ENCODE measurements at places on chromosomes 3 and 15.

- no peak for DNase-seq
These were observed 65.5 kb upstream of the DCBLD2 start for GRCh38 chr3:98966862-98967546.

GRCh38 chr3:124260206-124260915 lies 268.4 kb upstream of the ROPN1 start:
- DNase-seq: no peak

- DNase-seq: no peak
These were observed 213.7 kb upstream of the NR2E3 start for GRCh38 chr15:71596672-71597071.

DNA sequence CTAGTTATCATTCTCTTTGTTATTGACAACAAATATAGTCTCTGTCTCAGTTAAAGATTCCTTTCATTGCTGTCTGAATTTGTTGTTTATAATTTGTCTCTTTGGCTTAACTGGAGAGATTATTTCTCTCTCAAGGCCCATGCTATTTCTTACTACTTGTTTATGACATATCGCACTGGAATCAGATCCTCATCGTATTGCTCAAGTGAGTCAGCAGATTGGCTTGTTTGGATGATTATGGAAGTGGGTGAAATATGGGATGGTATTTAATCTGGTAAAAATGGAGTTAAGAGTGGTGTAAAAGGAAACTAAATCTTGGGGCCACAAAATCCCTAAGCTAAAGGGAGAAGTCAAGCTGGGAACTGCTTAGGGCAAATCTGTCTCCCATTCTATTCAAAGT lies 613.1 kb downstream of the SI start:
- no peak for DNase-seq

DNA sequence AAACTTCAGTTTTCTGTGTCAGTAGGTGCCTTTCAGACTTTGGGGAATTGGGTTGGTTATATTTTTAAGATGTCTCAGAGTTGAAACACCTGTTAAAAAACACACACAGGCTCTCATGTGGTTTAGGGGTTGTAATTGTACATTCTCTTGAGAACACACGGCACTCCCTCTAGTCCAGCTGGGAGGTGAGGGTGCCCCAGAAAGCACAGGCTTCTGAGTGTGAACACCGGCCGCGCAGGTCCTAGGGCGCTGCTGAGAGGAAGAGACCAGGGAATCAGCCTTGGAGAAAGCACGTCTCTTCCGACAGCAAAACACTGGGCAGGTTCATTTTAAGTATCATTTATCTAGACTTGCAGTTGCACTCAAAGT lies 68.0 kb upstream of the RPL35A start:
- no peak for DNase-seq

DNA sequence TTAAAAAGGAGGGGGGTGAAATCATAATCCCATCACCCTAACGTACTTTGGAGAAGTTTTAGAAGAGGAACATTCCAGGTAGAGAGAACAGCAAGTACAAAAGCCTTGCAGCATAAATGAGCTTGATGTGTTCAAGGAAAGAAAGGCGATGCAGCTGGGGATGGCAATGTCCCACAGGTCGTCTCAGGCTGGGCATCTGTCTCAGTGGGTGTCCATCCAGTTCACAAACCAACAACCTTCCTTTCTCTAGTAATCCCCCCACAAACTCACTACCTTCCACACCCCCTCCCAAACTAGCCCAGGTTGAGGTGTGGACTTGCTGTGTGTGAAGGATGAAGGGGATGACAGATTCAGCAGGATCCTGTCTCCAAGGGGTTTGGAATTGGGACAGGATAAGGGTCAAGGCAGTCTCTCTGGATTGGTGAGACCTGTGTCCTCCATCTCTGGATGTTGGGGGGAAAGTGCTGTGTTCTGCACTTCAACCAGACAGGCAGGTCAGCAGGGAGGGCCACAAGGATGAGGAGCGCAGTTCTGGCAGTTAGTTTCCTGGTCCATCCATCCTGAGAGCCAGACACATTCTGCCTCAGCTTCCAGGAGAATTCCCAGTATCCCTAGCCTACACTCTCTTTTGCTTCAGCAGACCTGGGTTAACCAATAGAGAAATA lies 1.7 kb upstream of the ESYT3 start:
- no peak for DNase-seq

GRCh38 chr15:76773234-76773633 lies 131.9 kb downstream of the SCAPER start:
- no peak for DNase-seq

DNA sequence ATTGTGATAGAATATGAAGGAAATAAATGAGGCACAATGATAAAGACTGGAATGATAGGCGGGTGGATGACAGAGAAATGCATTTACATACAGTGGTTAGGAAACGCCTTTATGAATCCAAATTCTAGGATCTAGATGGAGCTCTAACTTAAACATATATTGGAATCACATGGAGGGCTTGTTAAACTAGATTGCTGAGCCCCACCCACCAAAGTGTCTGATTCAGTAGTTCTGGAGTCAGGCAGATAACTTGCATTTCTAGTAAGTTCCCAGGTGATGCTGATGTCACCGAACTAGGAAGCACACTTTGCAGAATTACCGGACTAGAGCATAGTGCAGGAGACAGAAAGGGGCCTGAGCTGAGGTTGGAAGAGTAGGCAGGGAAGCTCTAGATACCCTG lies 837.2 kb downstream of the FHIT start:
- DNase-seq: no peak
